Karpas-422 (cell line): ENCODE measurements at places on chromosomes 2 and 18. TPM values are rescaled to one million over a fixed set of nuclear protein-coding genes. Genes with fewer than 3 reads are reported as not detected.

The ACTG2 gene
- not detected in 2 replicates for total RNA-seq

DNA sequence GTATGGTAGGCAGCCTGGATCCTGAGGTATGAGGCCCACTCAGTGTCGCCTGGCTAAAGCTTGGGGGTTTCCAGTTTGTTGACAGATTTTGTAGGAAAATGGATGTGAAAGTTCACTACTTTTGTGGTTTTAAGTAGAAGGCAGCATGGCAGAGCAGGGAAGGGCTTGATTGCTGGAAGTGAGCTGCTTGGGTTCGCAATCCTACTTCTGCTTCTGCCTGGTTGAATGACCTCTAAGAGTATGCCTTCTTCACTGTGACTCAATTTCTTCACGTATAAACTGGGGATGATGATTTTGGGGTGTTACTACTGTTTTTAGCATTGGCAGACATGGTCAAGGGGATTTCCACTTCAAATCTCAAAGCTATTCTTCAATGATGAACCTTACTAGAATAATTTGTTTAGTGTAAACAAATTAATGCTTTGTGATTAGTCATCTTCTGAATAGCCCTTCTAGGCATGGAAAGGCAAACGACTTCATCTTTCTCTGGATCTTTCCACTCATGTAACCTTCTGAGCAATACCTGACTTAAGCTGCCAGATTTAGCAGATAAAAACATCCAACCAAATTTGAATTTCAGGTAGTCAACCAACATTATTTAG lies 13.2 kb downstream of the BMP10 start:
- peaks cover 13% of the 10 kb centered on the region for H3K4me1 ChIP-seq
- H3K27me3 ChIP-seq: no peaks in the 10 kb centered on the region
- no peaks in the 10 kb centered on the region for H3K36me3 ChIP-seq
- no peak for DNase-seq

DNA sequence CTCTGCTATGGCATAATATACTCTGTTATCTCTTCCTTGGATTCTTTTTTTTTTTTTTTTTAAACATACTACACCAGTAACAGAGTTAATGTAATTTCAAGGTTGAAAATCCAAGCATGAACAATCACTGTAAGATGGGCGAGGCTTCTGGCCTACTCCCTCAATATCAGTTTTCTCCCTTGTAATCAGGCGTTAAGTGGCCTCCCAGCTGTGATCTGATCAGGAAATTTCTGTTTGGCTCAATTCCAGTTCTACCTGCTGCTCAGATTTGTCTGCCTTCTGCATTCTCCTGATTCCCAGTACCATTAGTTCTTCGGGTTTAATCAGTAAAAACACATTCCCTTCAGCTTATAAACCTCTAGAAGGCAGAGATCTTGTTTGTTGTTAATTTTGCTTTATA lies 18.6 kb downstream of the PRKD3 start:
- H3K4me3 ChIP-seq: no peak overlapping the region
- no peak overlapping the region for H3K27ac ChIP-seq
- no peak for DNase-seq
- H3K27me3 ChIP-seq: no peaks in the 10 kb centered on the region

- H3K4me1 ChIP-seq: no peaks in the 10 kb centered on the region
- H3K27me3 ChIP-seq: no peaks in the 10 kb centered on the region
Measured at GRCh38 chr18:36501100-36501499, 203.6 kb downstream of the FHOD3 start.

GRCh38 chr2:20314562-20315501 lies 35.8 kb downstream of the PUM2 start:
- no peak for DNase-seq
- peaks cover 31% of the 10 kb centered on the region for H3K4me1 ChIP-seq
- no peak overlapping the region for H3K4me3 ChIP-seq

DNA sequence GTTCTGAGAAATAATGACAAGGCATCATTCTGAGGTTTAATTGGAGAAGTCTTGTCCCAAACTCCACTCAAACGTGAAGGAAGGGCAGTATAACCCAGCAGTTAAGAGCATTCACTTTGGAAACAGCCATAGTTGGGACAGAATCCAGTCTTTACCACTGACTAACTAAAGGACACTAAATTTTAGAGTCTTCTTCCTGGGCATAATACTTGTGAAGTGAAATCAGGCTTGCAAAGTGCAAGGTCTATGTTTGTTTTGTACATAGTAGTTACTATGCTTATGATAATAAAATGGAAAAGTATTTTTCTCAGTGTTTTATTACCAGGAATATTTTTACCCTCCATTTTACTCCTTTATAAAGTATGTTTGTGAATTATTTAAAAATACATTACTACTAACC lies 748.2 kb upstream of the ID2 start:
- no peak for DNase-seq
- no peak overlapping the region for H3K27ac ChIP-seq
- no peaks in the 10 kb centered on the region for H3K36me3 ChIP-seq

The MYCN gene
- total RNA-seq: not detected in 2 replicates

- H3K27me3 ChIP-seq: no peaks in the 10 kb centered on the region
- H3K36me3 ChIP-seq: no peaks in the 10 kb centered on the region
- DNase-seq: no peak
- no peak overlapping the region for H3K27ac ChIP-seq
- no peak overlapping the region for H3K4me3 ChIP-seq
- H3K4me1 ChIP-seq: no peaks in the 10 kb centered on the region
Measured at GRCh38 chr2:4947911-4948310, 744.3 kb upstream of the SOX11 start.

DNA sequence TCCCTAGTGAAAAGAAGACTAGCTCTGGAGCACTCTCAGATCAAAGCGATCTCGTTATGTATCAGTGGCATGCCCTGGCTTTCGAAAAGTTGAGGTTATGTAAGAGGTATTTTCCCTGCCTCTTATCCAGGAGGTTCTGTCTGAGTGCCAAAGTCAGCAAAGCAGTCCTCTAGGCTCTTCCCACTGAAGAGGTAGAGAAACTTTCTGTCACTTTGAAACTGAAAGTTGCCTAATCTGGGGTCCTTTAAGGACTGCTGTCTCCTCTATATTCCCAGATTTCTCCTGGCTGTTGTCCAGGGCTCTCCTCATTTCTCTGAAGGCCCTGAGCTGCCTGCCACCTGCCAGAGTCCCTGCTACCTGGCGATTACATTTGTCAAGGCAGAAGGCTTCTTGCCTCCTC lies 96.3 kb downstream of the B3GNT2 start:
- no peaks in the 10 kb centered on the region for H3K27me3 ChIP-seq
- no peaks in the 10 kb centered on the region for H3K4me1 ChIP-seq
- DNase-seq: no peak
- no peak overlapping the region for H3K27ac ChIP-seq
- no peaks in the 10 kb centered on the region for H3K36me3 ChIP-seq

The CTNNA2 gene
- total RNA-seq: not detected in 2 replicates

The MPV17 gene
- 103 and 126 TPM in 2 replicates for total RNA-seq

GRCh38 chr2:121489284-121489683 lies 41.4 kb upstream of the RNU4ATAC start:
- no peak for DNase-seq
- H3K36me3 ChIP-seq: 0 out of 2 replicates have a peak, but pooled peaks cover 4% of the 10 kb centered on the region
- peaks cover 56% of the 10 kb centered on the region for H3K4me1 ChIP-seq
- H3K27me3 ChIP-seq: no peaks in the 10 kb centered on the region
- H3K4me3 ChIP-seq: no peak overlapping the region

DNA sequence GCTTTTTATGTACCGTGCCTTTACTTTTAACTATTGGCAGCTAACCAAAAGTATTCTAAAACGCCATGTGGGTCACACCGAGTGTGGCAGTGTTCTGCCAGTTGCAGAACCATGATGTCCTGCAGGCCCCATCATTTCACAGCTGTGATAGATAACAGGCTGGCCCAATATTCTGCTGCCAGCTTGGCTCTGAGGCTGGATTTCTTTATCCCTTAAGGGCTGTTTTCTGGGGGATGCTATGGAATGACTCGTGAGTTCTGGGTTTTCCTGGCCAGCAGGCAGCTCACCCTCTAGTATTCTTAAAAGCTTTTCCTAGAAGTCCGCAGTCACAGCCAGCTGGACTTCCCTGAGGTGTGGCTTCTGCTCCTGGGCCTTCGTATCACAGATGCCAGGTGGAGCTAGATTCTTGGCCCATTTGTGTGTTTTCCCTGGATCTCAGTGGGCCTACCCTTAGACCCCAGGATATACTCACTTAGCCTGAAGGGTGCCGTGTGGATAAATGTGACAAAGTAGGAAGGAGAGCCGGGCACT lies 41.0 kb downstream of the FHOD3 start:
- no peak for DNase-seq
- H3K36me3 ChIP-seq: no peaks in the 10 kb centered on the region
- no peaks in the 10 kb centered on the region for H3K4me1 ChIP-seq
- no peaks in the 10 kb centered on the region for H3K27me3 ChIP-seq
- H3K27ac ChIP-seq: no peak overlapping the region
- H3K4me3 ChIP-seq: no peak overlapping the region

DNA sequence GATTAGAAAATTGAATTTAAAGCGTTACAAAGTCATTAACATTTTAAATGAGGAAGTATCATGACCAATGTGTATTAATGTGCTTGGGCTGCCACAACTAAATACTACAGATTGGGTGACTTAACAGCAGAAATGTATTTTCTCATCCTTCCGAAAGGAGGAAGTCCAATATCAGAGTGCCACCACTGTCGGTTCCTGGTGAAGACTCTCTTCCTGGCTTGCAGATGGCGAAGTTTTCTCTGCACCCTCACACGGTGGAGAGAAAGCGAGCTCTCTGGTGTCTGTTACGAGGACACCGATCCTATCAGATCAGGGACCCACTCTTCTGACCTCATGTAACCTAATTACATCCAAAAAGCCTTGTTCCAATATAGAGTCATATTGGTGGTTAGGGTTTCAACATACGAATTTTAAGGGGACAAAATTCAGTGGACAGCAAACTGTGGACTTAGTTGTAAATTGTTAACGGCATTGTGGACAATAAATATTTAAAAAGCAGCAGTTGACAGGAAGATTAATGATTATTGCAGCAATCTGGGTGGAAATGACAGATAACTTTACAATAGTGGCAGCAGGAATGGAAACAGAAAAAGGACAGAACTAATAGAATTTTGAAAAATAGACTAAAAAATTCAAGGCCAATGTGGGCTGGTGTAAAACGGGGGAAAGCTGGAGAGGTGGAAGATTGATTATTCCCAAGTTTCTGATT lies 35.1 kb upstream of the CYRIA start:
- no peak overlapping the region for H3K27ac ChIP-seq
- no peak for DNase-seq
- no peaks in the 10 kb centered on the region for H3K27me3 ChIP-seq
- no peaks in the 10 kb centered on the region for H3K36me3 ChIP-seq

The PTPN4 gene
- 34.5 and 56.7 TPM in 2 replicates for total RNA-seq

The TPGS2 gene
- total RNA-seq: 116 and 160 TPM in 2 replicates
